ENCODE measurements at places on chromosomes 1 and 21.

- DNase-seq = no peak
These were observed 857.4 kb downstream of the USP25 start for GRCh38 chr21:16587141-16587581.

DNA sequence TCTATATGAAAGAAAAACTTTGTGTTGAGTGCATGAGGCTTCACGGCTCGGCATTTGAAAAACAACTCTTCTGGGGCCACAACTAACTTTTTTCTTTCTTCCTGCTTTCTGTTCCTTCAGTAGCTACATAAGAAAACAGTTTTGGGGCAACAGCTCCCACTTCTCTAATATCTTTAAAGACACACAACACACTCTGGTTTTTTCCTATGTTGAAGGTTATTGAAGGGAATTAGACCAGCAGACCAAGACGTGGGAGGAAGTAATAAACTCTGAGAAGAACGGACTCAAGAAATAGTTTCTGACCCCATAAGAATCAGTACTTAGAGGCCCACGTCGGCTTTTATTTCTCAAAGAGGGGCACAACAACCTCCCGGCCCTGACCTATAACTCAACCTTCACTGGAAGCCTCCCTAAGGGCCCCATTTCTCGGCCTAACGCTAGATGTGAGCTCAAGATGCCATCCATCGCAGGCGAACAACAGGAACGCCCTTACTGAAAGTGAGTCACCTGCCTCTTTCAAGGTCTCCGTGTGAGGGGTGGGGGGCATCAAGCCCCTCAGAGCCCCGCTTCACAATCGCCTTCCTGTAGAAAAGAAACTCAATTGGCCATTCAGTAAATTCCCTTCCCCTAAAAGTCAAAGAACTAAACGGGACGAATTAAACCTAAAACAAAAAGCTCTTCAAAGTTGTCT is 844 bp downstream of the ZMYM6 start:
- no peak for DNase-seq

GRCh38 chr1:156368889-156369684 is at the start of gene RHBG:
Gene RHBG (plus strand): TSS chr1:156369211. CDS start chr1:156369250, 39 bp downstream.
- no peak for DNase-seq

DNA sequence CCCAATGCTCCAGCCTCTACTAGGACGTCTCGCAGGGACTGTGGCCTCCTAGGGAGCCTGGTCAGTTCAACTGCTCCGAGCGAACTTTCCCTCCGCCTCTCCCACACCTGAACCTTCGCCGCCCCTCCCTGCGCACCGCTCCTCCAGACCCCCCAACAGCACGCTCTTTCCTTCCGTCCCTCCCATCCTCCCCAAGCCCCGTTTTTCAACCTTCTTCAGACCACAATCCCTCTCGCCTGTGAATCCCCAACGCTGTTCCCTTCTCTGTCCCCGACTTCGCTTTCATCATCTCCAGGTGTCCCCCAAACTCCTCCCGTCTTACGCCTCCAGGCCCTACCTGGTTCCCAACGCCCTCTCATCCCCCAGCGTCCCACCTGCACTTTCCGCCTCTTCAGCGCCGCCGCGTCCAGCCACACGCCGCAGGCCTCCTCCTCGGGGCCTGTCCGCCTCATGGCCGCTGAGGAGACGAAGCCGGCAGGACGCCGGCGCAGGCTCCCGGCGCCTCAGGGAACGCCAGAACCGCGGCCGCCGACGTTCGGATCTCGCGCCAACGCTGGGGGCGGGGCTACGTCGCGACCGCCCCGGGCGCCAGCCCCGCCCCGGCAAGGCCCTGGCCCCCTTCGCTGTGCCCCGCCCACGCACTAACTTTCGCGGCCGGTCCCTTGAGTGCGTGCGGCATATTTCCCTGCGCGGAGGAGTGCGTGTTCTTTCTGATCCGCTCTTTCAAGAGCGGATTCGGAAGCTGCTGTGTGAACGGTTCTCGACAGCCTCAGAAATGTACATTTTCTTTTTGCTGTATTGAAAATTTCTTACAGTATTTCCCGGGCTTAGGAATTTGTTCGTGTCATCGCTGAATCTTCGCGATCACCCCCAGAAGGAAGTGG is at the start of gene AUNIP:
Gene AUNIP (minus strand): TSS at position 552 of the 884 bp plus-strand sequence. CDS start 100 bp downstream, at position 452.
- DNase-seq = peak; percentile 85

- DNase-seq = no peak
These were observed 26.2 kb upstream of the EPHA2 start for GRCh38 chr1:16181887-16182719.

DNA sequence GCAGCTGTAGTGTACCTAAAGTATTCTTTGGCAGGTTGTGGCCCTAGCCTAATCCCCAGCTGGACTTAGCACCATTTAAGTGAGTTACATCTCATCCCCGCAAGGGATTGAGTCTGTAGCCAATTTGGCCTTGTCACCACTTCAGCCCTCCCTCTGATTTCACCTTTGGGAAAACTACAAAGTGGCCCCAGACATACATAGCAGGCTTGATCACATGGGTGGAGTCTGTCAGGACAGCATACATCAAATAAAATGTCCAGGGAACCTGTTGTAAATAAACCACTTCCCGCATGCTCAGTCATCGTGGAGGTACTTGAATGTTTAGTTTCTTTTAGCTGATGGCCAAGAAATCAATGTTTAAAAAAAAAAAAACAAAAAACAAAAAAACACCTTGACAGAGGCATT is 142.5 kb downstream of the DHRS3 start:
- no peak for DNase-seq

DNA sequence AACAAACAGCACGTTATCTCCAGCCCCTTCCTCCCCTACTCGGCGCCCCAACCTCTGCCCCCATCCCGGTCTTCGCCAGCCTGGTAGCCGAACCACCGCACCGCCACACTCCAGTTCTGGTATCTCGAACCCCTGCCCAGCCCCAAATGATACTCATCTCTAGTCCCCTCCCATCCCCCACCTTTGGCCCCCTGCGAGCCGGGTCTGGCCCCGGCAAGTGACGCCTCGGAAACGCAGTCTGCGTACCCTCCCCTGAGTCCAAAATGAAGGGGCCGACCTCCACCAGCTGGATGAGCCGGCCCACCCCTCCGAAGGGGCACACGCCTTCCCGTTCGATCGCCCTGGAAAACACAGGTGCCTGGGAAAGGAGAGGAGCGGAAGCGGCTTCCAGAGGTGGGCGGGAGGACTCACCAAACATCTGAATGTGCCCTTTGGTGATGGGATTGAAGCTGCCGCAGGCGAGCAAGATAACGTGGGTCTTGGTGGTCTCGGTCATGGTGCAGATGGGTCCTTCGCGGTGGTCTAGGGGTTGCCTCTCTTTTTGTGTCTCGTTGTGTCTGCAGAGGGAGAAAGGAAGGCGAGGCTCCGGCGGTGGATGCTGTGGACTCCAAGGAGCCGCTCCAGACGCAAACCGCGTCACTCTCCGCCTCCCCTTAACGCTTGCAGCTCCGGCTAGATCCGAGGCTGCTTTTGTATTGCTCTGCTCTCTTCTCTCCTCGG is at the start of gene NMNAT2:
Gene NMNAT2 (minus strand): TSS at position 609 of the 720 bp plus-strand sequence. CDS start 113 bp downstream, at position 496.
- DNase-seq = no peak

DNA sequence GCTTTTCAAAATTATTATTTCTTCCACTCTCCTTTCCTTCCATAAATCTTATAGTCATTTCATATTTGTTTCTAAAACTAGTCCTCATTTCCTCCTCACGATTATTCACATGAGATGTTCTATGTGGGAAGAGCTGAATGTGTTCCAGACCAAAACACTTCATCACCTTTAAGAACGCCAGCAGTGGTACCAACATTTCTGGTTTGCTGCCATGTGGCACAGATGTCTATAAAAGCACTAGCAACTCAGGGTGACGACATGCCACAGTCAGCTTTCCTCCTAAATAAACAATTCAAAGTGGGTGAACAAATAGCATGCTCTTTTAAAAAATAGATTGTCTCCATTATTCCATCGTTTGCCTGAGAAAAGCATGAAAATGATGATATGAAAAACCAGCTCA is 1217.8 kb upstream of the ADGRL2 start:
- no peak for DNase-seq

GRCh38 chr1:213017447-213018273 is 2.0 kb upstream of the ANGEL2 start:
- no peak for DNase-seq

- no peak for DNase-seq
These were observed 60.5 kb upstream of the IGSF21 start for GRCh38 chr1:18047122-18047521.

DNA sequence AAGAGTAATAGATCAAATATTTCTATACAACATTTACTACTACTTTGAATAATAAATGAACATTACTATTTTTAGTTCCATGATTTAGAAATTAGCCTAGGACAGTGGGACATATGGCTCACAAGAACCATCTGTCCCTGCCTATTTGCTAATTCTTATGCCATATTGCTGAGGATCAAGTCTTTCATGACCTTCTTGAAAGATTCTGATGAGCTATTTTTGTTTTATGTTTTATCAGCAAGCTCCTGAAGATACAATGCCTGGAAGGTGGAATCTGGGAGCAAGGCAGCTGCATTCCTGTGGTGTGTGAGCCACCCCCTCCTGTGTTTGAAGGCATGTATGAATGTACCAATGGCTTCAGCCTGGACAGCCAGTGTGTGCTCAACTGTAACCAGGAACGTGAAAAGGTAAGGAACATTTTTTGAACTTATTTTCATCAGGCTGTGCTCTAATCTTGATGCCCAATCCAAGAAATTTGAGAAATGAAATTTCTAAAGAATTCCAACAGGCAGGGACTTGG is 326.7 kb downstream of the PAPPA2 start:
- no peak for DNase-seq

DNA sequence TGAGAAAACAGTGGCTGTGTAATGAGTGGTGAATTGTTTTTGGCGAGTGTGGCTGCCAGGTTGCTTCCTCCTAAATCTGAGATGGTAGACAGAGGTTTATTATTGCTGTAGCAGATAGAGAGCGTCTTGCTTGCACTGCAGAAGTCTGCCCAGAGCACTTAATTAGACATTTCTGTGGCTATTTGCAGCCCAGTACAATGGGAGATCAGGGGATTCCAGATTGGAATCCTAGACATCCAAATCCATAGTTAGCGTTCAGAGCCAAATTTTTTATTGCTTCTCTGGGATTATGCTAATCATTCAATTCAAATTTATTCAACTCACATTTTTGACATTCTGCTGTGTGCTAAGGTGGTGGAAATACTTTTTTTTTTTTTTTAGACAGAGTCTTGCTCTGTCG is 30.0 kb downstream of the KIF26B start:
- no peak for DNase-seq

- DNase-seq = peak; percentile 74
These were observed 120.0 kb downstream of the SETD4 start for GRCh38 chr21:35940074-35940927.

DNA sequence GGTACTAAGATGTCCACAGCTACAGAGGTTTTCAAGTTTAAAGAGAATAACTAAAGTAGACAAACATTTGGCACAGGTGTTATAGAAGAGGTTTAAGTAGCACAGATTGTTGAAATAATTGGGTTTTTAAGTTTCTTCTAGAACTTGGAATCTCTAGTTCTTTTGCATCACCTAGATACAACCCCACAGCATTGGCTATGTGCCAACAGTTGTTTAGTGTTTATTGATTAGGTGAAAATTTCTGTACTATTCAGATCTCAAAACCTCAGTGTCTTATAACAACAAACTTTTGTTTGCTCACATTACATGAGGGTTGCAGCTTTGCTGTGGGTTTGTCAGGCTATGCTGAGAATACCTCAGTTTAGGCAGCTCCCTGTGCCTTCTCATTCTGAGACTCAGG is 162.5 kb downstream of the TBX15 start:
- no peak for DNase-seq

GRCh38 chr1:150410582-150411101 is 46.7 kb downstream of the RPRD2 start:
- DNase-seq = no peak

GRCh38 chr1:240255922-240256321 is 164.2 kb downstream of the FMN2 start:
- no peak for DNase-seq

DNA sequence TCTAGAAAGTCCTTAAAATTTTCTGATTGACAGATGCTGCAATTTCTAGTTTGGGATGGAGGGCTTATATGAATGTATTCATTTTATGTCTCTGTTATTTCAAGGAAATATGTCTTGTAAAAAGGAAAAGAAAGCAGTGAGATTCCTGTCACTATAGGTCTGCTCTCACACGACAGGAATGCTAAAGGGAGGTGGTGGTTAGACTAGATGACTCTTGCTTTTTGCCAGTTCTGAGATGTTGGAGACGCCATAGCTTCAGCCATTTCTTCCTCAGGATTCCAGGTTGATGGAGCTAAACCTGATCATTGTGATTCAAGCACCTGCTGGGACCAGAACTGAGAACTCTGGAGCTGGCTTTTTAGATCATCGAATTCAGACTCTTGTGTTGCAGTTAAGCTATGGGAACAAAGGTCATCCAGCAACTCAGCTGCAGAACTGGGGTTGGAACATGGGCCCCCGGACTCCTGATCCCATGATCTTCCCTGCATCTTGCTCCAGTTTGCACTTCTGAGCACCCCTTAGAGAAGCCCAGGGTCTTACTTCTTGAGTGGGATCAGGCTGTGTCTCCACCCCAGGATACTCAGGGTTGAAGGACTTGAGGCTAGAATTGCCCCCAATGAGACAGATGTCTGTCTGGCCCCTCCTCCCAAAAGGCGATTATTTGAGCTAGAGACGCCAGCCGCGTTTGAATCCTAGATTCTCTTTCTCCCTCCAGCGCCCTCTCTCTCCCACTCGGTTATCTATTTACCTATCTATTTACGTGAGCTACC is 46.7 kb upstream of the FOXO6 start:
- no peak for DNase-seq

GRCh38 chr1:232974971-232975370 is 24.6 kb downstream of the NTPCR start:
- DNase-seq = no peak

DNA sequence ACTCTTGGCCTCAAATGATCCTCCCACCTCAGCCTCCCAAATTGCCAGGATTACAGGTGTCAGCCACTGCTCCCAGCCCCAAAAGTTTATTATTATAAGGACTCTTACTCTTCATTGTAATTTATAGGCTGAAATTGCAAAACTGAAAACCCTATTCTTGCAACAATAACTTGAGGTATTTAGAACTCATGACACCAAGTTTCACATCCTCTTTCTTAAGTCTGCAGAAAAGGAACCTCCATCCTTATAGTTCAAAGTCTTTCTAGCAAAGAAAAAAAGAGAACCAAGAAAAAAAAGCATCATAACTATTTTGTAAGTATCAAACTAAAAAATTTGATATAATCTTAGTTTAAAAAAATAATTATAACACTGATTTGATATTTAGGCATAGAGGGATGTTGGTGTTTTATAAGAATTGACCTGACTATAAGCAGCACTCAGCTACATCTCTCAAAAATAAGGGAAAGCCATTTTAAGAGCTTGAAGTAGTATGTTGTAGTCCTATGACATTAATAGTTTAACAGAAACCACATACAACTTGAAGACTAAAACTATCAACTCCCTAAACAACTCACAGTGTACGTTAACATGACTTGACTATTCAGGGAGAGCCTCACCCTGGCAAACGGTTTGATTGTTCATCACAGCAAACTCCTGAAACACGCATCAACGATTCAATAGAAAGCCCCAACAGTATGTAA is 122.4 kb downstream of the AKT3 start:
- peak; percentile 92 for DNase-seq

GRCh38 chr1:7975212-7975865 is 13.8 kb downstream of the PARK7 start:
- peak; percentile 42 for DNase-seq

GRCh38 chr1:75237316-75237715 is 103.1 kb downstream of the LHX8 start:
- DNase-seq = peak; percentile 4

- DNase-seq = no peak
These were observed 202.8 kb downstream of the RRAGC start for GRCh38 chr1:38656726-38657125.

- DNase-seq = no peak
These were observed 40.6 kb upstream of the MARK1 start for GRCh38 chr1:220487297-220487820.
